ENCODE measurements at places on chromosomes 5 and 9. TPM values are rescaled to one million over a fixed set of nuclear protein-coding genes. Genes with fewer than 3 reads are reported as not detected.

DNA sequence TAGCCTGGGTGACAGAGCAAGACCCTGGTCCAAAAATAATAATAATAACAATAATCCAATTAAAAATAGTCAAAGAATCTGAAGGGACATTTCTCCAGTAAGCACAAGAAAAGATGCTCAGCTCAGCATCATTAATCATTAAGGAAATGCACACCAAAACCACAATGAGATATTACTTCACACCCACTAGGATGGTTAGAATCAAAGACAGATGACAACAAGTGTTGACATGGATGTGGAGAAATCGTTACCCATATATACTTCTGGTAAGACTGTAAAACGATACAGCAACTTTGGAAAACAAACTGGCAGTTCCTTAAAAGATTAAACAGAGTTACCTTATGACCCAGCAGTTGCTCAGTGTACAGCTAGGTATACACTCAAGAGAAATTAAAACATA, 5.3 kb upstream of the FANCG start:
- DNase-seq: no peak

POLR1E gene
- polyA plus RNA-seq: 21.6 TPM

GRCh38 chr9:93121316-93122241, 12.5 kb downstream of the NINJ1 start:
- DNase-seq: no peak

SOWAHA gene
- polyA plus RNA-seq: not detected

GRCh38 chr9:134742822-134743535, 101.4 kb downstream of the COL5A1 start:
- no peak for DNase-seq

TAF11L3 gene
- polyA plus RNA-seq: not detected

PKD2L2 gene
- polyA plus RNA-seq: not detected

- DNase-seq: no peak
Measured at GRCh38 chr9:35771075-35771433, 17.0 kb upstream of the MSMP start.

DNA sequence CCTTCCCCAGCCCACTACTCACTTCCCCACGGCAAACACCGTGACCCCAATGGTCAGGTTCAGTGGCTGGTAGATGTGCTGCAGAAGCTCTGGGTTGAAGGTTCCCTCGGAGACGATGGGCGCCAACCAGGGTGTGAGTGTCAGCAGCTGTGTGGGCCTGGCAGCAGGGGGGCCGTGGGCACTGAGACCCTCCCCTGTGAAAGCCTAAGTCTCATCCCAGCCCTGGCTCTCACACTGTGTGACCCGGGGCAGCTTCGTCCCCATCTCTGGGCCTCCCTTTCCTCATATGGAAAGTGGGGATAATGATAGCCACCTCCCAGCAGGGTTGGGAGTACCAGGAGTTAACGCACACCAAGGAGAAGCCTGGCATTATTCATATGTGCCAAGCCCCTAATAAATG, 8.6 kb downstream of the GBGT1 start:
- no peak for DNase-seq

GRCh38 chr5:16946725-16947124, 10.6 kb upstream of the MYO10 start:
- DNase-seq: no peak

DNA sequence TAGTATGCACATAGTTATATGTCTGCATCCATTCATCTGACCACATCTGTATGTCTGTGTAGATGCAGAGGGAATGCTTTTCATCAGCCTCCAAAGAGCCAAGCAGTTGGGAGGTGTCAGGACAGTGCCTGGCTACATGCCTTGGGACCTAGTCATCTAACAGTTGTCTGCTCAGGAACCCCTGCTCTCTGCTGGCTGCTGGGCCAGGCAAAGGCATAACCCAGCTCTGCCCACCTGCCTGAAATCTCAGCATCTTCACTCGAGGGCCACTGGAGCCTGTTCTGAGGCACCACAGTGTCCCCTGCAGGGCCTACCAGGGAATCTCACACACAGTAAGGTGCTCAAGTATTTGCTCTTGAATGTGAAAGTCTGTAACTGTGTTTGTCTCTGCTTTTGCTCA, 3.7 kb downstream of the C9orf50 start:
- DNase-seq: no peak

BTNL9 gene
- not detected for polyA plus RNA-seq

SUSD3 gene
- polyA plus RNA-seq: 0.98 TPM

GRCh38 chr9:136093995-136094881, 851 bp downstream of the NACC2 start:
- DNase-seq: no peak

DNA sequence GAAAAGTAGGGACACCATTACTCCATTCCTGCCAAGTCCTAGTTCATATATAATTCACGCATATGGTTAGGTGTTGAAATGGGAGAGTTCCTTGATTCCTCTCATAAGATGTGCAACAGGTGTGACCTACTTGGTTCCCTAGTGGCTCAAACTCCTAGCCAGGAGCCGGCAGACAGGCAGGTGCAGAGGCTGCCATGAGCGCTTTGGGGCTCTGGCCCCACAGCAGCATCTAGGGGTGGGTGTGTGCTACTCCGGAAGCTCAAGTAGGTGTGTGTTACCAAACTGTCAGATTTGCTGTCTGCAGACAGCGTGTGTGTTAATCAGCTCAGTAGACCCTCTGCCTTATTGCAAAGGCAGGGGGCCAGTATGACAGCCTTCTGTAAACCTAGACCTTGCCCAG, 1652.4 kb upstream of the ACO1 start:
- DNase-seq: no peak

OTP gene
- not detected for polyA plus RNA-seq

DNA sequence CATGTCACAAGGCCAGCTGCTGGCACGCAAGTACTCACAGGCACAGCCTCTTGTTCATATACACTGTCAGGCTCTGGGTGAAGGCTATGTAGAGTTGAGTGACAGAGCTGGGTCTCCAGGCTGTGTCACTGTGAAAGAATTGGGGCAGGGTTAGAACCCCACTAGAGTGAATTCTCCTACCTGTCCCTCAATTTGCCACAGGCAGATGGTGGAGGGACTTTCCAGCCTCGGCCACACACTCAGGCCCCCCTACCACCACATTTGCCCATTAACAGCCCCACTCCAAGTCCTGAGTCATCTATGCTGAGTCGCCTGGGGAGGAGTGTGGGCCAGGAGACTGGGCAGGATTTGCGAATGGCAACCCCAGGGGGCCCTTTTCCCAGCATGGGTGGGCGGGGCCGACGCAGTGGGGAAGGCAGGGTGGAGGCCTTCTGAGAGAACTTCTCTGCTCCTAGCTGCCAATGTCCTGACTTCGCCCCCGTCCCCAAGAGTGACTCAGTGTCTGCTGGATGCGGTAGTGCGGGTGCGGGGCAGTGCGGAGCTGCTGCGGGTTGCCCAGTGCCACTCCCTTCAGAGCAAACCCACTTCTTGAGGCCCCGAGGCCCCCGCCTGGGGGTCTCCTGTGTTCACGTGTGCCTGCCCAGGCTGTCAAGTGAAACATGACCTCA, 50.3 kb upstream of the PSD2 start:
- peak; percentile 41 for DNase-seq

CCNJL gene
- polyA plus RNA-seq: 0.71 TPM

DNA sequence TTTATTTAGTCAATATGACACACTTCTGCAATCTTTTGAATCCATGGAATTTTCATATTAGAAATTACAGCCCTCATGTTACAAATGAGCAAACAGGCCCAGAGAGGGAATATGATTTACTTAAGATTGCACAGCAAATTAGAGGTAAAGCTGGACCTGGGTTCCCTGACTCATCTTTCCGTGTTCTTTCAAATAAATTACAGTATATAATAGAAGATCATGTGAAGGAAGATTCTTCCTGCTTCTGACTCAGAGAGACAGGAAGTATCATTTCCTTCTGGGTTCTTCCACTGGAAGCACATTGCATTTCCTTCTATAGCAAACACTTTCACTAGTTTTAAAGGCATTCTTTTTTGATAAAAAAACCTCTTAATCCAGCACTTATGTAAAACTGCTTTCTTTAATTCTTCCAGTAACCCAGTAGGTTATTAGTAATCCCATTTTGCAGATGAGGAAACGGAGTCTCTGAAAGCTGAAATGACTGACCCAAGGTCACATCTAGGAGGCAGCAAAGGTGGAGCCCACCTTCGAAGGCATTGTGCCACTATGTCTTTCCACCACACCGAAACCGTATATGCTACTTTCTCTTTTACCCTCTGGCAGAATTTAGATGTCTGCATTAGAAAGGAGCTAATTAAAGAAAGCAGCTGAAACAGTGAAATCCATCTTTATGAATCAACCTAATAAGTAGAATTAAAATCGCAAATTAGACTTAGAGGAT, 566.7 kb upstream of the KLF4 start:
- no peak for DNase-seq

DNA sequence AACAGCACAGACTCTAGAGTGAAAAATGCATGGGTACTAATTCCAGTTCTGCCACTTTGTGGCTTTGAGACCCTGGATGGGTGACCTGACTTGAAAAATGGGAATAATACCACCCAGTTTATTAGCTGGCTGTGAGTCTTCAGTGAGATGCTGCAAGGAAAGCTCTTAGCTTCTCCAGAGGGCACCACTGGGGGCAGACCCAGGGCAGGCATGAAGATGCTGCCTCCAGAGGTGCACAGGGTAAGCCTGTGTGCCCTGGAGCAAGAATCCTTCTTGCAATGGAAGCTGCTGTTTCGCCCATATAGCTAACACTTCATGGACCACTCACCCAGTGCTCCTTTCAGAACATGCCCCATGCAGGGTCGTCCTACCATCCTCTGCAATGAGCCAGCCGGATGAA, 75.7 kb downstream of the C5orf15 start:
- DNase-seq: no peak

- DNase-seq: no peak
Measured at GRCh38 chr5:115557667-115558387, 13.3 kb upstream of the FEM1C start.

HRH2 gene
- polyA plus RNA-seq: not detected

DNA sequence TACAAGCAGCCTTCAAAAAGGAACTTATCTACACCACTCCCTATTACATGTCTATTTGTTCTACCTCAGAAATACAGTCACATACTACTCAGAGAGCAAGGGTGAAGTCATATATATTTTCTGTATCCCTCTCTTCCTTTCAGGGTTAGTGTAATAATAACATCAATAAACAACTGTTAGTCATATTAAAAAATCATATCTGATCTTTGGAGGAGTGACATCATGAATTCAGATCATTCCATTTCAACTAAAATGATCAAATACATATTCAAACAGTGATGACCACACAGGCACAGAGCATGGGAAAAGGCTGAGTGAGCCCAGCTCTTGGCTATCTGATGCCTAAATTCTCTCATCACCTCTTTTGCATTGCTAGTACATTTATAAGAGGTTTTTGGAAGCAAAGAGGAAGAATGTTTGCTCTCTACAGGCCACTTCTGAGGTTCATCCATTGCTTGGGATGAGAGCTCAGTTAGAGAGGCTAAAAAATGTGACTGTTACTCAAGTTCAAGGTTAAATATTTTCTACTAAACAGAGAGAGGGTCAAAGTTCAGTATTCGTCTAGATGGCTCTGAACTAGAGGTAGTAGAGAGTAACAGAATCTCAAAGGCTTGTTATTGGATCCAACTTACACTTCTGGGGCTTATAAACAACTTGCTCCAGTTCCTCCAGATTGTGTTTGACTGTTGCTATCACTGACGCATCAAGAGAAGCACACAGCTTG, 39.0 kb downstream of the RIGI start:
- DNase-seq: no peak

GRCh38 chr9:7542693-7543092, 256.9 kb downstream of the DMAC1 start:
- no peak for DNase-seq

All from BJ (cell line).